Lung (tissue), 17 donors: ENCODE measurements at places on chromosomes 3 and 15. TPM values are rescaled to one million over a fixed set of nuclear protein-coding genes. Genes with fewer than 3 reads are reported as not detected.

Gene GP9
- total RNA-seq = 0.40 TPM

Gene NPAP1
- total RNA-seq = 0.34 TPM

Gene CLDN18
- total RNA-seq = 316 TPM

Gene DNAH1
- 14.5 TPM for total RNA-seq

Gene KIF7
- total RNA-seq = 6.5 TPM

Gene ACKR4
- total RNA-seq = 2.7 TPM

Gene UBAP1L
- 5.4 TPM for total RNA-seq

Gene ITIH1
- 0.34 TPM for total RNA-seq

Gene LRRN1
- total RNA-seq = 7.1 TPM

Gene POPDC2
- total RNA-seq = 1.9 TPM

Gene NR2E3
- total RNA-seq = 0.26 TPM

Gene SPTSSB
- total RNA-seq = not detected

Gene SPATA12
- 0.15 TPM for total RNA-seq

Gene FMN1
- 45.2 TPM for total RNA-seq

Gene BCHE
- 47.8 TPM for total RNA-seq

Gene SLC28A1
- total RNA-seq = 0.06 TPM

Gene IGSF10
- total RNA-seq = 15.9 TPM

Gene AMIGO3
- 0.25 TPM for total RNA-seq

Gene CFAP92
- total RNA-seq = 4.9 TPM

Gene ZCWPW2
- total RNA-seq = 0.98 TPM

Gene ACAN
- 0.92 TPM for total RNA-seq

Gene CHRNA7
- 1.6 TPM for total RNA-seq

Gene C2CD4A
- total RNA-seq = 0.67 TPM

Gene GOLGA8Q
- total RNA-seq = 3.0 TPM

Gene TP63
- total RNA-seq = 3.1 TPM

Gene NANOGP8
- 0.92 TPM for total RNA-seq

Gene SCN11A
- total RNA-seq = 0.12 TPM

Gene TUSC7
- total RNA-seq = not detected

Gene SSR3
- total RNA-seq = 83.7 TPM

Gene EFCAB12
- 3.8 TPM for total RNA-seq

Gene CLRN1
- not detected for total RNA-seq

Gene CMTM7
- total RNA-seq = 41.6 TPM

Gene TGM4
- total RNA-seq = not detected

Gene NUP210
- 20.4 TPM for total RNA-seq

Gene UPK1B
- total RNA-seq = 0.60 TPM

Gene SLC6A1
- total RNA-seq = 4.5 TPM

Gene GAP43
- 0.60 TPM for total RNA-seq

Gene TEX9
- total RNA-seq = 46.3 TPM

Gene ZNF502
- total RNA-seq = 7.6 TPM

Gene GABRR3
- total RNA-seq = not detected

Gene SLC22A14
- total RNA-seq = not detected

Gene AADACL2
- not detected for total RNA-seq

Gene SSUH2
- 3.4 TPM for total RNA-seq

Gene BSN
- total RNA-seq = 0.71 TPM

Gene ZNF860
- total RNA-seq = 2.4 TPM

Gene C15orf40
- 20.5 TPM for total RNA-seq

Gene FAM227B
- total RNA-seq = 6.1 TPM
